Stimulated activated CD4-positive, alpha-beta T cell treated with anti-CD3 and anti-CD28 coated beads, Interleukin-12 subunit alpha, Interleukin-12 subunit beta, amount 100 ng/mL, for 24 hours (primary cell): ENCODE measurements at places on chromosomes 1 and 21.

- DNase-seq: no peak
Observed at GRCh38 chr1:211638689-211639101, 36.7 kb downstream of the NEK2 start.

DNA sequence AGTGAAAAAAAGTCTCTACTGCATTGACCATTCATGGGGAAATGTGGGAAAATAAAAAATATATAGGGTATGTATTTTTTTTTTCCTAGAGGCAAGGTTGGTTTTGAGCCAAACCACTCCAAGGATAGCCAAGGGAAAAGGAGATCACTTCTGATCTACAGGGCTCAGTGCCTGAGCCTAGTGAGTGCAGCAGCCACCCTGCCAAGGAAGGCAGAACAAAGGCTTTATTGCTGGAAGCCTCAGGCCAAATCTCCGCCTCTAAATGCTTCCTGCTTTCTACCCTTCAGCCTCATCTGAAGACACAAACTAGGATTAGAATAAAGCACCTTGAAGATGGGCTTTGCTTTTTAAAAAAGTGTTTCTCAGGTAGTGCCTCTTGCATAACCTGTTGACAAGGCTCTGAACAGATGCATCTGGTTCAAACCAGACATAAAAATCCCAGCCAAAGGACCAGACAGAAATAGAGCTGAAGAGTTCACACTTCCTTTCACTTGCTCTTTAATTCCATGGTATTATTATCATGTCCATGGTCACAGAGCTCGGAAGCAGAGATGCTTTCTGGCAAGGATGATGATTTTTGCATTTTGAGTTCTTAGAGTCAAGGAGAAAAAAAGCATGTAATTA is 10.5 kb downstream of the C1orf115 start:
- no peak for DNase-seq

DNA sequence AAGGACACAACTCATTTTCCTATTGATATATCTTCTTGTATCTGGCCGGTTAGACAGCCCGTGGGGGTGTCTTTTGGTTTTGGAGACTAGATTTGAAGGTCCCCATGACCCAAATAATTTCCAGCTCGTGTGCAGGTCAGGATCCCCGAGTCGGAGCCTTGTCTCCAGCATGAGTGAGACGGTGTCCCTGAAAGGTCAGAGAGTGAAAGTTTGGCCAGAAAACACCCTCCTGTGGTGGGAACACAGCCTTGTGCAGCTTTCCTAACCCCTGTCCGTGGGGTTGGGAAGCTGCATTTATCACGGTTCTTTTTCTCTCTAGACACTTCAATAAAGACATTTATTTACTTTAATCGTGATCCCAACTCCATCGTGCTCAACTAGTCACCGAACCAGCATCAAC is 17.6 kb downstream of the COQ8A start:
- DNase-seq: no peak

- no peak for DNase-seq
Observed at GRCh38 chr1:12769031-12769430, 4.5 kb upstream of the PRAMEF12 start.

DNA sequence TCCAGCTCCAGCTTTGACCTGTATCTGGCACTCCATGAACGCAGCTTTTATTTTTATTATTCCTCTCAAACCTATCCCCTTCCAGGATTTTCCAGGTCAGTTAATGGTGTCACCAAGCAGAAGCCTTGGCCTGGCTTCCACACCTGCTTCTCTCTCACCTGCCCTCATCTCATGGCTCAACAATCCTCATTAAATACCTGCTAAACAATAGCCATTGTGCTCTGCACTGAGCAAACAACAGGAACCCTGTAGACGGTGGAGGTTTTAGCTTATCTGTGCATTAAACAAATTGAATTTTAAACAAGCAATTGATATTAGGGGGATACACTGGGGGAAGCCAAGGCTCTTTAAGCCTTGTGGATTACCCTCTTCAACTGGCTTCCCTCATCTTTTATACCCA is 15.3 kb downstream of the PYCR2 start:
- DNase-seq: no peak

DNA sequence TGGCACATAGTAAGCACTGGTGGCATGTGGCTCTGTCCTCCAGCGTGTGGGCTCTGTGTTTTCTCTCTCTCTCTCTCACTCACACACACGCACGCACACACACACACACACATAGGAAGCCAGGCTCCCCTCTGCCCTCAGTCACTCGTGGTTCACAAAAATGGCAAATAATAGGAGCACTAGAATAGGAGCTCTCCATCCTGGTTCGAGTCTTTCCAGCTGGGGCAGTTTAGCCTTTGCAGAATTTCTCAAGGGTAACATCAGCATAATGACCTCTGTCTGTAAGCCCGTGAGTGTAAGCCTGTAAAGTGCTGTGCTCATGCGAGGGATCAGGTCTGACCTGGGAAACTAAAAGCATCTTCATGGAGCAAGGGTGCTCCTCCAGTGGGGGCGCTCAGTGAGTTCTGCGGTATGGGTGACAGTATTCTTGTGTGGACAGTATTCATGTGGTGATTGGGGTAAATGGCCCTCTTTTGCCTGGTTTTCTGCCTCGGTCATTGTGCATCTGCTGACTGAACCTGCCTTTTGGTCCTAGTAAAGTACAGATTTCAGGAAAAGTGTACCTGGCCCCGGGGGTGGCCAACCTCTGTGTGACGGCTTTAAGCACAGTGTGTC is 842 bp upstream of the ZC3H12A start:
- no peak for DNase-seq
